ENCODE measurements at places on chromosomes 4 and X.

DNA sequence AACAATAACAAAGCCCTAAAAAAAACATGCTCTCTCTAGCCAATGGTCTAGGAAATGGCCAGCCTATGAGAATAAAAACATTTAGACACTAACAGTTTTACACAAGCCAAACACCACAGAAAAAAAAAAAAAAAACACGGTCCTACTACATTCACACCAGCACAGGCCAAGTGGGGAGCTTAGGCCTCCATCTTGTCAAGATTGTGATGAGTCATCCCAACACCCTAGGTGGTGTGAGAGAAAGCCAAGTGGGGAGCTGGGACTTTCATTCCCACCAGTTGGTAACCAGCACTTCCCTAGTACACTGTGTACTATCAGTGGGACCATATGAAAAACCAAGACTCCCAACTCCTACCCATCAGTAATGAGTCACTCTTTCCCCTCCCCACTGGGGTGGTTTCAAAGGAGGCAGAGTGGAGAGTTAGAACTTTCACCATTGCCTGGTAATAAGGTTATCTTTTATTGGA lies 95.6 kb downstream of the ADAMTS3 start:
- DNase-seq, result no peak

- DNase-seq, result no peak
Observed at GRCh38 chrX:71183341-71183740, 38.7 kb downstream of the NLGN3 start.

DNA sequence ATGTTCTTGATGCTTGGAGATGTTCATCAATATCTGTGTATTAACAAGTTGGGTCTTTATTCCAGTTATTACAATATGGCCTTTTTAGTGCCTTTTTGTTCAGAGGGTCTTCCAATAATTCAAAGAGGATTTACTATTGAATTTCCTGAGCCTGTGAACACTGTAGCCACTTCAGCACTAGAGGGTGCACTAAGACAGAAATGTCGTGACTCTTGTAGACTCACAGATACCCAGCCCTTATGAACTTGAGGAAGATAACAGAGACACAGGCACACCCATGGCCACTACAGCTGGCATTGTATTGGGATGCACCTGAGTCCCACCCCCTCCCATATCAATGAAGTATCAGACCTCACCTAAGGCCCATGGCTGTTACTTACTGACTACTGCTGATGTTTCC lies 54.4 kb upstream of the ACTRT1 start:
- DNase-seq, result no peak

DNA sequence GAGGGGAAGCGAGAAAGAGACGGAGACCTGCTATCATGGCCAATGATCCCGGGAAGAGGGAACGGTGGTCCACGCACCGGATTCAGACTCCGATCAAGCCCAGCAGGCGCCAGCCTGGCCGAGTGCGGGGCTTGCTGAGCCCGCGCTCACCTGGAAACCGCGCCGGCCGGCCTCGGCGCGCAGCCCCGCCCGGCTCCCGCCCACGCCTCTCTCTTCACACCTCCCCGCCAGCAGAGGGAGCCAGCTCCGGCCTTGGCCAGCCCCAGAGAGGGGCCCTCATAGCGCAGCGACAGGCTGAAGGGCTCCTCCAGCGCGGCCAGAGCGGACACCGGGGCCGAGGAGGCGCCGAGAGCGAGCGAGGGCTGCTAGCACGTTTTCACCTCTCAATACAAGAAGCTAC lies 36.8 kb upstream of the SPANXN2 start:
- DNase-seq, result no peak

GRCh38 chr4:54268151-54268550 lies 39.1 kb downstream of the PDGFRA start:
- peak; percentile 50 for DNase-seq

DNA sequence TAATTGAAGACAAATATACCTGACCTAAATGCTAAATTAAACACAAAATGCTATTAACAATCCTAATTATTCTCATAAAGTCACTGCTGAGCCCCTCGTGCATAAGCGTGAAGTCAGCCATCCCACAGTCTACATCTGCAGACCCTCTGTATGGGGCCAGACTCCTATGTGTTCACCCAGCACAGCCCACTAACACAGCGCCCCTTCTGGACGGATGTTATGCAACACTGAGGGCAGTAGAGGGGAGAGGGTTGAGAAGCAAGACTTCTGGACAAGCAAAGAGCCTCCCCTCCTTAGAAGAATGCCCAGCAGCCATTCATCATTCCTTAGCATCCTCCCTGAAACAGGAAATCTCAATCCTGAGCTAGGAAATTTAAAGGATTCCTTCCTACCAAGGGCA lies 7.9 kb downstream of the TRPC3 start:
- no peak for DNase-seq

GRCh38 chr4:48203819-48204218 lies 65.8 kb downstream of the TEC start:
- no peak for DNase-seq

- DNase-seq, result peak; percentile 52
Observed at GRCh38 chrX:71541210-71542022, 8.5 kb downstream of the OGT start.

DNA sequence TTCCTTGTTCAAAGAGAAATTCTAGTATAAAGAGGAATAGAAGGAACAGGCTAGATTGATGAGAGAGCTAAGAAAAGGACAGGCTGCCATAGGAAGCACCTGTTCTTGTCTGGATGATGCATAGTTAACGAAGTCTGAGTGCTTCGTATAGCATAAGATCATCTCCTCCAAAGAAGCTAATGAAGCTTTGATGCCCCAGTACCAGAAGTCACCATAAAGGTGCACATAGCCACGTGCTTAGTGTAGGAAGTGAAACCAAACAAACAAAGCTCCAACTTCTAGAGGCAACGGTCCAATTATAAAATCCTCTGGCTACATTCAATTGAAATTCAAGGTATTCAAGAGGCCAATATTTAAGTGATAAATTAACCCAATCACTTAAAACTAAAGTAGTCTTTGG lies 31.0 kb downstream of the AFAP1 start:
- DNase-seq, result no peak

DNA sequence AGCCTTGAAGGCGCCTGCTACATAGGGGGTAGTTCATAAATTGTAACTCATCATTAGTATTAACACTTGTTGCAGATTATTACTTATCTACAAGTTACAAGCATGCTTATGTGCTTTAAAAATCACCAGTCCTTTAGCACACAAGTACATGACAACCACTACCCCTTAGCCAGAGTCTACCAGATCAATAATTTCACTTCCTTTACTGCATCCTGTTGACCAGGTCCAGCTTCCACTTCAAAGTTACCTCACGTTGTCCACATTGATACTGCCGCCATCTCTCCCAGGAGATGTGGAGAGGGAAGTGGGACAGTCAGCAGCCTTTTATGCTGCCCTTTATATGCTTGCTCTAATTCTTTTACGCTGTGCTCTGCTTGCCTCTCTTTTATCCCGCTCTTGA lies 231.3 kb upstream of the CXXC4 start:
- DNase-seq, result no peak

DNA sequence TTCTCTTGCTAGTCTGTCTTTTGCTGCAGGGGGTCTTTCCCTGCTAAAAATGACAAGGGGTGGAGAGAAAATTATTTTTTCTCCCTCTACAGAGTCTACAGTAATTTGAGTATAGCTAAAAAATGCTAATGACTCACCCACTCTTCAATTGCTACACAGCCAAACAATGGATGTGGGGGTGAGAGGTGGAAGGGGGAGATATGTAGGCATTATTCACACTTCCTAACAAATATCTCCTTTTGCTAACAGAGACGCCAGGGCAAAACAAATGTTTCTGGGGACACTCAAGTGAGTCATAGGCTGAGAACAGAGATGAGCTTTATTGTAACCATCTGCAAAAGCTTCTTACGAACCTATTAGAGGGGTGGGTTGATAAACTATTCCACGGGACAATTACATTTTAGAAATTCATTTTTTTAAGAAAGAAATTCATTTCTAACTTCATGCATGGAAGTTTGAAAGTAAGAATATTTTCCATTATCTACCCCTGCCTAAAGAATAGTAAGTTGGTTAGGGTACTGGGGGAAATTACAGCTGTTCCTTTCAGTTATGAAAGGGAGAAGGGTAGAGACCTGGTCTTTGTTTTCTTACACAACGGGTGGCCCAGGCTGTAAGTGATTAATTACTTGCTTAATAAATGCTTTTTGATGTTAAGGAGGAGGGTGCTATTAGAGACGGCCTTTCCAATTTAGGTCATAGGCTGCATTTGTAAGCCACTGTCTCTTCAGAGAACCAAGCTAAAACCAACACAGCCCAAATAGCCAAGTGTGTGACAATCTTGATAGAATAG lies 12.8 kb downstream of the SCD5 start:
- peak; percentile 70 for DNase-seq

- no peak for DNase-seq
Observed at GRCh38 chr4:100149190-100149589, 41.1 kb downstream of the DDIT4L start.

DNA sequence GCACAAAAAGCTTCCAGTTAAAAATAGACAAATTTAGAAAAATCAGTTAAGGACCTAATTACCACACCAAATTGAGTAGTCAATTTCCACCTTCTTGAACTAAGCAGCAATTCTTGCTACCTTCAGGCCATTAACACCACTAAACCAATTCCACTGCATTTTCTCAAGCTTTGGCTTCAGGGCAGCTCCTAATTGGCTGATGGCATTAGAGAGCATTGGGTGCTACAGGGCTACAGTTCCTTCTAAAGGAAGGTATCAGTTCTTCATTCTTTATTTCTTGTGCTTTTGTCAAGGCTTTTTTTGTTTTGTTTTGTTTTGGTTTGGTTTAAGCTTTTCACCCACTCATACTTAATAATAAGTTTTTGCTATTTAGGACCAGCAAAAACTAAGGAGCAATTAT lies 90.2 kb upstream of the FAM241A start:
- no peak for DNase-seq

DNA sequence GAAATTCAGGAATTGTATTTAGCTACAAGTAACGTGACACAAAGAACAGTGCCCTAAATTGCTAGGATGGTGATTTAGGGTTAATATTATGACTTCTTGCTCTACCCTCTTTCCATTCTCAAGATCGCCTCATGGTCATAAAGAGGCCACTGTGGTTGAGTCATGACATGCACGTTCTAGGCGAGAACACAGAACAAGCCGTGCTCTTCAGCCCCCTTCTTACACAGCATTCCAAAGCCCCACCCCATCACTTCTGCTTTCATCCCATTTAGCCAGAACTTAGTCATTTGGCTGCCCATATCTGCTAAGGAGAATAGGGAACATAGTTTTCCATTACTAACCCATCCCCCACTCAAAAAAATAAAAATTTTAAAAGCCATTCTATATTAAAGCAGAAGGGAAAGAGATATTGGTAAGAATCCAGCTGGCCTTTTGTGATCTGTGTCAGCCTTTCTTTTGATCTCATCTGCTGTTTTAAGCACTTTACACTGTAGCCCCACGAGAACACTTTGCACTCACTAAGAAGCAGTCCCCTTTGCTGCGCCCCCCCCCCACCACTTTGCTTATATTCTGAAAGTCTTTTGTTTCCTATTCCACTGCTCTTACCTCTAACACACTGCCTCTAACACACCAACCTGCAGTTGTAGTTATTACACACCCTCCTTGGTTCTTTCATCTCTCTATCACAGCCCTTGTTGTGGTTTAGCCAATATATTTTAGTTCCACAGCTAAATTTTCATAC lies 28.4 kb downstream of the NPNT start:
- DNase-seq, result no peak

DNA sequence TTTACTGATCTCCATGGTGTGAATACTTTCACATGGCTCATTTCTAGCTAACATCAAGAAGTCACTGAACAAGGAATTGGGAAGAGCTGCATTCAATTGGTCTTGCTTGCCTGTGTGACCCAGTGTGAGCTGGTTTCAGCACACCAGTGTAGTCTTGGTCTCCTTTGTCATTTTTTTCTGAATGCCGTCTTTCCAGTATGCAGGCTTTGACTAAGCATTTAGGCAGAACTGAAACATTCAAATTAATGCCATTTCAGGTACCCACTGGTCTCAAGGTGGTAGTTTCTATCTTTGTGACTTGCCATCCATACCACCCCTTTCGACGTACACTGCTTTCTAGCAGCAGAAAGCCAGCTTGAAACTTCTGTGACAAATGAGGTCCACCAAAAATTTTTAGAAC lies 550.5 kb upstream of the BOD1L1 start:
- no peak for DNase-seq

GRCh38 chrX:126237524-126237923 lies 71.4 kb upstream of the DCAF12L2 start:
- no peak for DNase-seq
